ENCODE measurements at places on chromosomes 6 and 20.

- no peak for DNase-seq
These were observed 17.0 kb downstream of the GHRH start for GRCh38 chr20:37244572-37244957.

GRCh38 chr20:3919352-3919751 lies 30.2 kb downstream of the PANK2 start:
- DNase-seq = no peak

GRCh38 chr6:105162377-105162776 lies 17.4 kb downstream of the POPDC3 start:
- DNase-seq = no peak

GRCh38 chr6:156420172-156420993 lies 356.8 kb upstream of the ARID1B start:
- DNase-seq = no peak

DNA sequence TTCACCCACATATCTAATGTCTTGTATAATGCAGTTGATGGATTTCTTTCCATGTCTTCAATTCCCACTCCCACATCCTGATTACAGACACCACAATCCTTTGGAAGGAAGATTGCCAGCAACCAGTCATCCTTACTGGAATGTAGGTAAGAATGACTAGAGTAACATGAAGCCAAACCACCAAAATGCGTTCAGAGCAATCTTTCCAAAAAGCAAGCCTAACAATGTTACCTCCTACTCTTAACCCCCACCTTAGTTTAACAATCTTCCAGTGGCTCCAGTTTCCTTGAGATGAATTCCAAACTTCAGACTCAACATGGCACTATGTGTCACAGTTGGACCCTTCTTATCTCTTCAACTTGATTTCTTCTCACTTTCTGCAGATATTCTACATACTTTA lies 685.6 kb downstream of the DOK5 start:
- no peak for DNase-seq

Measured in NCI-H460 (cell line).